ENCODE measurements at places on chromosomes 6 and 20.
A peak's percentile ranks its signal among the peaks of the same experiment; 100 is the strongest.

GRCh38 chr6:157079277-157079676, 244.0 kb downstream of the TMEM242 start:
- H3K4me3 ChIP-seq, result no peak overlapping the region
- peaks cover 23% of the 10 kb centered on the region for H3K4me1 ChIP-seq
- DNase-seq, result no peak
- no peak overlapping the region for H3K27ac ChIP-seq
- peaks cover 11% of the 10 kb centered on the region for H3K36me3 ChIP-seq

DNA sequence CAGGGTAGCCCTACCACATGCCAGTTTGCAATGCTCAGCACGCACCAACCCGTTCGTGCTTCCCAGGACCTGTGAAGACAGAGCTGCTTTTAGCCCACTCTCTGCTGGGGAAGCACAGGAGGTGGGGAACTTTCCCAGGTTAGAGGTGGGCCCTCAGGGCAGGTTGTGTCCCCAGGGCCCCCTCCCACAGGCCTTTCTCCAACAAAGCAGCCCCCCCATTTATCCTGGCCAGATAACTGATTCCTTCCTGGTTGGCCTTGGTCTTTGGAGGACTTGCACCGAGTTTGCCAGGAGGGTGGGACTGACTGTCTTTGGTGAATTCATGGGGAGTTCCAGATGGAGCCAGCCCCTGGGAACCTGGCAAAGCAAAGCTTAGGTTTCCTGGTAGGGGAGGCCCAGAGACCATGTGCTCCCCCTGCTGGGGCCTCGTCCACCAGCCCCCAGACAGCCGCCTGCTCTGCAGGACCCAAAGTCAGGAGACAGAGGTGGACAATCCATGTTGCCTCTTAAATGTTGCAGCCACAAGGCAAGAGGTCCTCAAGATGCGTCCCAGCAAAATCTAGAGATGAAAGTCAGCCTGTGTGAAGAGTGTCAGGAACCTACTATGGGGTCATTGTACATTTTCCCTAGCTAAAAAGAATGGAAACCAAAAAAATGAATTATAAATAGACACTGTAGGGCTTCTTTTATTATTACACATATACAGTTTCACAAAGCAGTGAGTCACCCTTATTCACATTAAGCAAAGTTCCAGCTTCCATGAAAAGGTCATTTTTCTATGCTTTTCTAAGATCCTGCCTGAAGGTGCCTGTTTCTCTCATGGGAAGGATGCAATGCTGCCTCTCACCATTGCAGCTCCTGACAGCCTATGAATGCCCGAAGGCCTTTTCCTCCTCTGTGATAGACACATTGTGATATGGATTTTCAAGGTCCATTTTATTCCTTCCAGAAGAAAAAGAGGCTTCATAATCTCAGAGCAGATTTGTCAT, 497.8 kb downstream of the PREX1 start:
- H3K27ac ChIP-seq, result no peak overlapping the region
- H3K27me3 ChIP-seq, result peaks cover 21% of the 10 kb centered on the region
- no peaks in the 10 kb centered on the region for H3K36me3 ChIP-seq

GRCh38 chr6:111973927-111974639, 79.8 kb upstream of the CCN6 start:
- peaks cover 1% of the 10 kb centered on the region for H3K36me3 ChIP-seq
- H3K27ac ChIP-seq, result peak overlapping the region; percentile 94
- peaks cover 61% of the 10 kb centered on the region for H3K4me1 ChIP-seq

GRCh38 chr6:119267126-119267905, 82.2 kb downstream of the MAN1A1 start:
- no peak overlapping the region for H3K4me3 ChIP-seq
- H3K4me1 ChIP-seq, result peaks cover 18% of the 10 kb centered on the region
- no peaks in the 10 kb centered on the region for H3K27me3 ChIP-seq
- peaks cover 14% of the 10 kb centered on the region for H3K36me3 ChIP-seq
- H3K27ac ChIP-seq, result no peak overlapping the region

GRCh38 chr20:52291109-52291508, 99.5 kb upstream of the ZFP64 start:
- H3K4me1 ChIP-seq, result peaks cover 5% of the 10 kb centered on the region
- H3K4me3 ChIP-seq, result no peak overlapping the region
- no peak overlapping the region for H3K27ac ChIP-seq
- no peaks in the 10 kb centered on the region for H3K27me3 ChIP-seq
- DNase-seq, result no peak
- H3K36me3 ChIP-seq, result no peaks in the 10 kb centered on the region

GRCh38 chr6:101015541-101015940, 134.4 kb upstream of the ASCC3 start:
- no peak overlapping the region for H3K4me3 ChIP-seq
- no peak overlapping the region for H3K27ac ChIP-seq
- no peaks in the 10 kb centered on the region for H3K36me3 ChIP-seq
- H3K4me1 ChIP-seq, result peaks cover 13% of the 10 kb centered on the region
- no peaks in the 10 kb centered on the region for H3K27me3 ChIP-seq

DNA sequence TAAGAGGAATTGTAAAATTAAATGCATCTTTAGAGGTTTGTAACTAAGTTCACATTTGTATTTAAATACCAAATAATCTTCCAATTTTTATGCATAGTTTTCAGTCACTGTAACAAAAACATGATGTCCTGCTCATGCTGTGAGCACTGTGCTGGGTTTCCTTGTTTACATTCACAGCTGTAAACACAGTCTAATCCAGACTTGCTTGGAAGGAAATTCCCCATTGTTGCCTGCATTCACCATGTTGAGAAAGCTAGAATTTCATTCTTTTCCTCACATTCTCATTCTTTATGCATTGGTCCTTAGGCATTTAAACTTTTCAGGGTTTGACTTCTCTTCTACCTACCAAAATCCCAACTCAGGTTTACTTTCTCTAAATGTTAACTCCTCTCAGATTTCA, 242.0 kb upstream of the TBX18 start:
- H3K36me3 ChIP-seq, result no peaks in the 10 kb centered on the region
- H3K4me3 ChIP-seq, result no peak overlapping the region
- no peaks in the 10 kb centered on the region for H3K4me1 ChIP-seq
- H3K27ac ChIP-seq, result no peak overlapping the region
- peaks cover 4% of the 10 kb centered on the region for H3K27me3 ChIP-seq

GRCh38 chr6:5151360-5151954, 66.3 kb downstream of the PPP1R3G start:
- no peak overlapping the region for H3K27ac ChIP-seq
- DNase-seq, result no peak
- no peak overlapping the region for H3K4me3 ChIP-seq
- no peaks in the 10 kb centered on the region for H3K36me3 ChIP-seq

DNA sequence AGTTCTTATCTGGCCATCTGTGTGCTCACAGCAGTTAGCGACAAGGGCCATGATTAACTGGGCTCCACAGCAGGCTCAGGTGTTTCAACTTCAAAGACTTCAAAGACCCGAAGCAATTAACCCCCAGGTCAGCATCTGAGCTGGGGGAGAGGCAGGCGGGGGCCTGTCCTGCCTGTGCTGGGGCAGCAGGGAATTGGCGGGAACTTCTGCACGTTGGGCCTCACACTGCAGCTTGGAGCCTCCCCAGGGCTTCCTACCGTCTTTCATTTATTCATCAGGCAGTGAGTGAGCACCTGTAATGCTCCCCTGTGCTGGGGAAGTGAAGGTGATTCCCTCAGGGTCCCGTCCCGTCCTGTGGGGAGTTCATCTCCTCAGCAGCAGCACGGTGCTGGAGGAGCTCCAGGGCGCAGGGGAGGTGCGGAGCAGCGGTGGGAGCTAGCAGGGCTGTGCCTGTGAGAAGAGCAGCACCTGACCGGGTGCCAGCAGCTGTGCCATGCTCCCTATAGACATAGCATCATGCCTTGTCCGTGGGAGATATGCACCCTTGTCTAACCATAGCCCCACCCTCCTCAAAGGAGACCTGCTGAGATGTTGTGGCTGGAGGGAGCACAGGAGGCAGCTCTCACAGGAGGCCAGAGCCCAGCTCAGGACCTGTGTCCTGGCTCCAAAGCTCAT, 51.8 kb upstream of the FRMD1 start:
- no peak overlapping the region for H3K27ac ChIP-seq
- no peaks in the 10 kb centered on the region for H3K4me1 ChIP-seq
- no peak for DNase-seq
- H3K36me3 ChIP-seq, result no peaks in the 10 kb centered on the region
- H3K4me3 ChIP-seq, result no peak overlapping the region
- H3K27me3 ChIP-seq, result peaks cover 40% of the 10 kb centered on the region

All from activated naive CD4-positive, alpha-beta T cell treated with anti-CD3 and anti-CD28 coated beads, Interleukin-2, amount 10 ng/mL, durations not matched to agents 7 days and 5 days (primary cell).